ENCODE measurements at places on chromosomes 3 and 15.

GRCh38 chr15:65421360-65422215, 1.2 kb downstream of the IGDCC4 start:
- DNase-seq: peak; percentile 48

- no peak for DNase-seq
Observed at GRCh38 chr15:32941823-32942222, 224.0 kb downstream of the GREM1 start.

- no peak for DNase-seq
Observed at GRCh38 chr3:38454178-38454883, 641 bp downstream of the ACVR2B start.

GRCh38 chr3:191644291-191644690, 183.3 kb downstream of the PYDC2 start:
- no peak for DNase-seq

GRCh38 chr3:69087030-69087791, 2.5 kb downstream of the ARL6IP5 start:
- DNase-seq: no peak

DNA sequence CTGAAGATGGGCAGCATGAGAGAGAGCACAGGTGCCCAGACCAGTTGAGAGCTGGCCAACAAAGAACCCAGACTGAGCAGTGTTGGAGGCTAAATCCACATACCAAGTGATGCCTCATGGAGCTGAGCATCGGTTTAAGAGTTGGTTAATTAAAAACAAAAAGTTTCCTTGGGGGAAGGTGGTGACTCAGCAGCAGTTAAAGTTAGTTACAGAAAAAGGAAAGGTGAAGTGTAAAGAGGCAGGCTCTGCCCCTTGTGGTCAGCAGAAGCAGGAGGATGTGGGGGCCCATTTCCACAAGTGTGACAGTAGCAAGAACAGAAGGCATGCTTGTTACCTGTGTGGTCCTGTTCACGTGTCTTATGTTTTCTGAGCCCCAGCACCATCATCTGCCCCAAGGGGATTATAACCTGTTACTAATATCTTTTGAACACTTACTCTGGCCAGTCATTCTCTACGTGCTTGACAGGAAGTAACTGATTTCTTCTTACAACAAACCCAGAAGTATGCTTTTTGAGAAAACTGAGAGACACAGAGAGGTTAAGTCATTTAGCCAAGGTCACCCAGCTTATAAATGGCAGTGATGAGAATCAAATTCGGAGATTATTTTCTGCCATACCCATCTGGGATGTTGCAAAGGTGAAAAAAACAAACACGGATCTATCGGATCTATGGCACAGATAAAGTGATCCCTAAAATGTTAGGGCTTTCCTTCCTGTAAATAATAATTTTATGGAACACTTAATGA, 91.0 kb downstream of the EPHB1 start:
- no peak for DNase-seq

- DNase-seq: no peak
Observed at GRCh38 chr3:127452321-127452821, 138.2 kb downstream of the TPRA1 start.

DNA sequence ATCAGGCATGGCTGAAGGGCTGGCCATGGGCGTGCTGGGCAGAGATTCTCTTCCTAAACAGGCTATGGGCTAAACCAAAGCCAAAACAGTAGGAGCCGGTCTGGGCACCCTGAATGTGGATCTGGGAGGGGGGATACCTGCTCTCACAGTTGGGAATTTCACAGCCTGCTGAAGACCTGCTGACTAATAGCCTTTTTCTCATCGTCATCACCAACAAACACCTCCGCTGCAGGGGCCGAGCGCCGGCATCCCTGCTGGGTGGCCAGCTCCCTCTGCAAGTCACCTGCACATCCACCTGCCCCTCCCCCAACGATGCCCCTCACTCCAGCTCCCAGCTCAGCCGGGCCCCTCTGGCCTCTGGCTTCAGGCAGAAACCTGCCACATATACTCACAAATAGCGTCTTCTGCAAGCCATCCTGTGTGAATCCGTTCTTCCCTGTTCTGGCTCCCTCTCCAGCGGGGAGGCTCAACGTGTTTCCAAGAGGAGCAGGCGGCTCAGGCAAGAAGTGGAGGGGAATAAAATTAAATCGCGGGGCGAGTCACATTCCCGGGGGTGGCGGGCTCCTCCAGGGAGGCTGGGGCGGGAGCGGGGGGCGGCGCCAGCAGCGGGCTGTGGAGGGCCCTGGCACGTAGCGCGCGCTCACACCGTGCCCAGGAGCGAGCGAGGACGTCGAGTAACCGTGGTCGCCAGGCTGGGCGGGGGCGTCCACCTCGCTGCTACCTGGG, 466 bp downstream of the IQSEC1 start:
- no peak for DNase-seq

DNA sequence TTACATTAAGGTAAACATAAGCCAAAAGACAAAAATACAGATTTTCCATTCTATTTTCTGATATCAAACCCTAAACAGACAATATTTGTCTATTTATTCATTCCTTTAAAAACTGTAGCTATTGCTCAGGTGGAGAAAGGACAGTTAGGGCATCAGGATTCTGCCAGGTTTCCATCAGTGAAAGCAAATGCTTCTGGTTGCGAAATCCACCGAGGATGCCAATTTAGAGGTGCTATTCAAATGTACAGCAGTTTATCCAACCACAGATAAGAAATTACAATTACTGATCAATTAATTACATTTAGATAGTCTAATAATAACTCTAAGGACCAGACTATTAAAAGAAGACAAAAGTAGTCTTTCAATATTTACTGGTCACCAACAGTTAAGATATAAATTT, 3.9 kb downstream of the TOMM70 start:
- no peak for DNase-seq

DNA sequence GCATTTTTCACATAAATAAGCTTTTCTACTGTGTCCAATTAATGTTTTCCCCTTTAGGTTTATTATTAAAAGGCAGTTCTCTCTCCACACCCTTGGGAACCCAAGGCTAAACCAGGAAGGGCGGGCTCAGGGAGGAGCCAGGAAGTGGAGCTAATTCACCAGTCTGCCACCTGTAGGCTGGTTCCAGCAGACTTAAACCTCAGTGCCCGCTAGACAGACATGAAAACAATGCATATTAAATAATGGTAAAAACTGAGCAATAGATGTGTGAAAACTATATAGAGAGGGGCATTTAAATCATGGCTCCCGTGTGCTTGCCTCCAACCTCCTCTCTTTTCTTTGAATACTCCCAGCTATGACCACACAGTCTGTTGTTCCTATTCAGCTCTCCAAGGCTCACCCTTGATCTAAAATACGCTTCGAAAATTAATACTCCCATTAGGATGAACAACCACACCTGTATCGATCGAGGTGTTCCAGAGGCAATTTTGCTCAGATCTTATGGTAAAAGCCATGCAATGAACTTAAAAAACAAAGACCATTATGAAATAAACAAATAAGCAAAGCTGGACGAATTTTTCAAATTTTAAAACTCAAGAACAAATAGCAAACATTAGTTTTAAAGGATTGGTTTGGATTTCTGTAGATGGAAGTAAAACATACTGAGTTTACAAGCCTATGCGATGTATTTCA, 253.3 kb downstream of the TJP1 start:
- DNase-seq: no peak

- DNase-seq: peak; percentile 41
Observed at GRCh38 chr3:35946121-35946853, 307.0 kb downstream of the ARPP21 start.

DNA sequence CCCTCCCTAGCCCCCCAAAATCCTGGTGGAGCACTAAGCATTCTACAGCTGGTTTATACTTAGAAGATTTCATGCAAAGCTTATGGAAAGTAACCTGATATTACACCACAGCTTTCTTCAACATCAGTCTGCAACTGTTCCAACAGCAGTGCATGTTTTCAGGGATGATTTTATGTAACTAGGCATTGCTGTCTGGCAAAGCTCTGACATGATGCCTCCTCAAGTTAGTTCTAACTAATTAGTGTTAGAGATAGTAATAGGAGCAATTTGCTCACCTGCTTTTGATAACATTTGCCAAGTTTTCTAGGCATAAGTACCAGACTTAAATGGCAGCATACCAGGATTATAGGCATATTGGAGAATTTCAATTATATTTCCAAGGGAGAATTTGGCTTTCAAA, 330.3 kb upstream of the SGO1 start:
- no peak for DNase-seq
